ENCODE measurements at places on chromosomes 5 and 9.

- DNase-seq, result no peak
Measured at GRCh38 chr9:135547756-135548736, 2.1 kb downstream of the OBP2A start.

GRCh38 chr9:76855015-76855414 lies 50.9 kb downstream of the PRUNE2 start:
- no peak for DNase-seq

DNA sequence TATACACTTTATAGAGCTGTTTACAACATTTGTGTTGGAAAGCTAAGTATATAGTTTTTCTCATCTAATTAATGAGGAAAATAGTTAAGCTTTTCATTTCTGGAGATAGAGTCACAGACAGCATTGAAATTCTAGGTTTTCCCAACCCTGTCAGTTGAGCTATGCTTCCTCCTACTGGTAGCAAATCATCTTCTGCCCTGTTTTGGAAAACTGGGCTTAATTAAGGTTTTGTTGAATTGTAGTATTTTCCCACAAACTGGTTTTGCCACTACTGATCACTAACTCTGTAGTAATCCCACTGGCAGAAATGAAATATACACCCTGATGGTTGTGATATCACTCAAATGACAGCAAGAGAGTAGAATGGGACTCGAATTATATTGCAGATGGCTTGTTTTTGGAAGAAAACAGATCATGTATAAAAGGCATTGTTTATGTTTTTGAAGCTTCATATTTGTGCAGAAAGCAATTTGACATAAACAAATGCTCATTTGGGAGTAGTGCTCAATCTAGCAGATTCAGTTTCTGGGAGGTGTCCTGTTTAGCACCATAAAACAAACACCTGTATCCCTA lies 46.6 kb downstream of the CD180 start:
- DNase-seq, result no peak

GRCh38 chr5:77305956-77306355 lies 95.5 kb downstream of the PDE8B start:
- DNase-seq, result no peak

DNA sequence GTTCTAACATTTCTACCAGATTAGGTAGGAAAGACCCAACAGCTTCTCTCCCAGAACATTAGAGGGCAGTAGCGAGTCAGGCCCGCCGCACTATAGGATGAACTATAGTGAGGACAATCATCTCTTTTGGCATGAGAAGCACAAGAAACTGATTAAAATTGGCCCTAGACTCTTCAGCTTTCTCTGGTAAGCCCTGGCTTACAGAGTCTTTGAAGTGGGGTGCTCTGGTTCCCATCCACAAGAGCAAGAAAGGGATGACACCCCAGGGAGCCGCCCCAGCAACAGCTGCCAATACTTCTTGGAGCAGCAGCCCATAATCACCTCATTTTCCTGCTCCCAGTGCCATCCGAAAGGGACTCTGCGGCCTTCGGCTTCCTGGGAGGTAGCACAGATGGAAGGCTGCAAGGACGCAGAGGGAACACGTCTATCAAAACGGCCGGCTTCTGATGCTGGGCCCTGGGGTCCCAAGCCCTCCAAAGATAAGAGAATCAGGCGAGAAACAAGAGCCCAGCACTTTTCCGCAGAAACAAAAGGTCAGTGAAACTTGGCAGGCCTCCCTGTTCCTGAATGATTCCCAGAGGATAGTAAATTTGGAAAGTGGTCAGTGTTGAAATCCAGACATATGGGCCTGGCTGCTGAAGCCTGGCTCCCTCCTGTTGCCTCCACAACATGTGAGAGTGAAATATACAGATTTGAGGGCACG lies 69.3 kb downstream of the HSD17B3 start:
- no peak for DNase-seq

DNA sequence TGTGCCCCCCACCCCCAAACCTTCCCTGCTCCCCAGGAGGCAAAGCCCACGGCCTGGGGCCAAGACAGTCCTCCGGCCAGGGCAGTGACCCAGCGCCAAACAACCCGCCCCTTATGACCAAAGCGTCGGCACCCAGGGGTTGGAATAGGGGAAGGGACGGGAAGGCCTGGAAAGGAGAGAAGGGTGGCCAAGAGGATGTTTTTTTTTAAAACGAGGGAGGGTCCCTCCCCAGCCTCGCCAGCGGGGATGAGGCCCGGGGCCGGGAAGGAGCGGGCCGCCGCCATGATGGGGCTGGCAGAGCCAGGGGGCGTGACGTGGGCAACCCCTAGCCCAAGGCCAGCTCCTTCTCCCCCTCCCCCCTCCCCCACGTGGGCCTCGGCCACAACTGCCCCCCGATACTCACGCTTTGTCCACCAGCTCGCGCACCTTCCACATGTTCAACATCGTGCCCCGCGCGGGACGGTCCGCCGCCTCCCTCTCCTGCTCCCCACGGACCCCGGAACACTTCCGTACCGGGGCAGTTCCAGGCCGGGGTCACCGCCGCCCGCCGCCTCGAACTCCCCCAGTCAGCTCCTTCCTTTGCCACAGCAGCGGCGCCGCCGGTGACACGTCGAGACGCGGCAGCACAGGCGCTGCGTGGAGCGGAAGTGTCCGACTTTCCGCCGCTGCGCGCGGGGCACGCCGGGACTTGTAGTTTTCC lies at the start of gene CLINT1:
Gene CLINT1, minus strand, starts transcription at position 619 of the 700 bp plus-strand sequence. Its CDS starts 175 bp downstream, at position 444.
- DNase-seq, result peak; percentile 79

- DNase-seq, result no peak
Measured at GRCh38 chr9:105074491-105074890, 146.5 kb upstream of the ABCA1 start.

DNA sequence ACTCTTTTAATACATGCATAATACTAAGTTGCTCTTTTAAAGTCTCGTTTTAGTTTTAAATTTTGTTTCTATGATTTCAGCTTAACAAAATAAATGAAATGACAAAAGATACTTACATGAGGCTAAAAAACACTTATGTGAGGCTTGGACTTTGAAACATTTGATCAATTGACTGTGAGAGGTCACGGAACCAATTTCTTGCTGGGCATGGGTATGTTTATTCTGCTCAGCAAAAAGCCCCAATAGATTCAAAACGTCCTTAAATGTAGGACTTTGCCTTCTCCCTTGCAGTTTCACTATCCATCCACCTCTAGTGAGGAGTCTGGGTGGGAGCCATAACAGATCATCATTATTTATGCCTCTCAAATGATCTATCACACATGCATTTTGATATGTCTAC lies 191.9 kb downstream of the ZSWIM6 start:
- no peak for DNase-seq

DNA sequence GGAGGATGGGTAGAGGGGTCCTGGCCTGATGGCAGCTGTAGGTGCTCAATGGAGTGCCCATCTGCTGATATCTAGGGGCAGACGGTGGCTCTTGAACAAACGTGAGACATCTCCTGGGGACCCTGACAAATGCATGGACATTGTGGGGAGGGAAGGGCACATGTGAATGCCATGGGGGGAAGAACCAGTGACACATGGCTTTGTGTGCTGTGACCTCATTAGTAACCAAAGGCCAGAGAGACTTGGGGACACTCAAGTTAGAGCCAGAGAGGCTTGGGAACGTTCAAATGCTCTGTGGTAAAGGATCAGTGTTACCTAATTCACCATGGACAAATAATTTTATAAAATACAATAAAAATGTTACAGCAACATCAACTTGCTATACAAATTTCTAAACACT lies 151.8 kb downstream of the ESM1 start:
- DNase-seq, result no peak

DNA sequence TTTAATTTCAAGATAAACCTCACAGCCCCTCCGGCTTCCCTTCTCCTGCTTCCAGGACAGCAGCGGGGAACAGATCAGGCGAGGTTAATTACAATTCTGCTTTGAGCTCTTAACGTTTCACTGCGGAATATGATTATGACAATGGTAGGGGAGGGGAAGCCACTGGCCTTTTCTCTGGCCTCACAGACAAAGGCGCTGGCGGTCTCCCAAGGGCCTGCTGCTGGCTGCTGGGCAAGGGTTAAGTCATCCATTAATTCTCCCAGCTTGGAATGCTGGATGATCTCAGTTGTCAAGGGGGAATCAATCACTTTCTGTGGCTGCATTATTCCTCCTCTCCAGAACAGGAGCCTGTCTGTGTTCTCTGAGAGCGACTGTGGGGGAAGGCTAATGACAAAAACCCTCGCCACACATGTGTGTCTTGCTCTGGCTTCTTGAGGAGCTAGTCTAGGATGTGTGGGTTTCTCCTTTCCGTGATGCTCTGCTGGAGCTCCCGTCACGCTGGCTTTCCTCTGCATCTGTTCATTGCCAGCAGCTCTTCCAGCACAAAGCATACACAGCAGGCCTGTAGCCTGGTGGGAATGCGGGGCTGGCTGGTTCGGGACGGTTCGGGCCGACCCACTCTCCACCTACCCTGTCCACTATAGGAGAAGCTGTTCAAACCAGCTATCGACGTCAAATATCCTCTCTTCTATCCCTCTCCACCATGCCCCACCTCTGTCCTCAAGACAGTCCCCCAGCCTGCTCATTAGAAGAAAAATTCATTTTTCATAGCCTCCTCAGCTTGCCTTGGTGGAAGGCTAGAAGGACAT lies 82.8 kb downstream of the DCP2 start:
- no peak for DNase-seq

DNA sequence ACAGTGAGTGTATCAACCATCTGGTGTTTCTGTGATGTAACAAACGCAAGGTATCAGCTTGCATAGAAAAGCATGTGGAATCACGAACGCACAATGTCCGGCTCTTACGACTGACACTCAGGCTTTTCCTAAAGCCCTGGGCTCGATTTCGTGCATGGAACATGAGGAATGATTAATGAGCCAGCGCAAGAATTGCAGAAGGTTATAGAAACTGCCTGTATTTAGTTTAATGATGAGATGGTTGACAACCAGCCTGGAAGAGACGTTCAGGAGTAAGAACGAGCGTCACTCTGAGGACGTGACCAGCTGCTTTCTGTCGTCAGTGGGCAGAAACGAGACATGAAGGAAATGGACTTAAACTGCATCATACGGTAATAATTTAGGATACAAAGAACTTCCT lies 497.6 kb downstream of the IRX1 start:
- DNase-seq, result no peak

DNA sequence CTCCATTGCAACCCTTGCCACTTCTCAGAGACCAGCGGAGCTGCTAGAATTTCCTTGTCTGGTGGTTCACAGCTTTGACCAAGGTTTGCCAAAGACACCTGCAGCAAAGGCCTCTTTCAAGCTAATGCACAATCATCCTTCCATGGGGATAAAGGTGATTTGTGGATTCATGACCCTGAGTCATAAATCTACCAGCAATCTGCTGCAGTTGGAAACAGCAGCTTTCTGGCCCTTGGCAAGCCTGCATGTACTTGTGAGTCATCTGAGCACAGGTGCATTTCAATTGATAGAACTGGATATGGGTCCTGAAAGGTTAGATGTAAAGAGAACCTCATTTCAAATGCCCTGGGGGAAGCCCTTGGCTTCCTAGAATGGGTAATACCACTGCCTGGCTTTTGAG lies 21.6 kb upstream of the TCF7 start:
- no peak for DNase-seq

GRCh38 chr5:34742061-34742460 lies 85.9 kb downstream of the RAI14 start:
- no peak for DNase-seq

DNA sequence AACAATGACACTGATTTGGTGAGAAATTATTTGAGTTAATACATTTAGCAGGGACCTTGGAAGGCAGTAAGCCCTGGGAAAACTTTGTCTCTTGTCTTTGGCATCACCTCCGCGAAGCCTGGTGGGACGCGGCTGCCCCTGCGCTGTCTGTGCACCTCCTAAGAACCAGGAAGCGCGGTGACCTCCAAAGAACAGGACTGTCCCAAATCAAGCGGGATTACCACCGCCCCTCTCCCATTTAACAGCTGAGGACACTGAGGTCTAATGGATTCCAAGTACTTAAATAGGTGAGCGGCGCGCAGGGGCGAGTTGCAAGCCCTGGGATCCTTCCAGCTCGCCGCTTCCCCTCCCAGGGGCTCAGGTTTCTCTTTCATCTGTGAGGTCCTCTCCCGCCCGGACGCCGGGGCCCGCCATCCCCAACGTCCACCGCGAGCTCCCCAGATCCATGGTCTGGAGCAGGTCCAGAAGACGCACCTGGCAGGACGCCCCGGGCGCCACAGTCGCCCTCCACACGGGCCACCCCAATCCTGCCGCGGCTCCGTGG lies 432 bp downstream of the STARD4 start:
- DNase-seq, result no peak

GRCh38 chr9:115522912-115523311 lies 405.0 kb upstream of the TNC start:
- DNase-seq, result no peak

Data from activated CD4-positive, CD25-positive, alpha-beta regulatory T cell (primary cell).